ENCODE measurements at places on chromosomes 13 and 19.

DNA sequence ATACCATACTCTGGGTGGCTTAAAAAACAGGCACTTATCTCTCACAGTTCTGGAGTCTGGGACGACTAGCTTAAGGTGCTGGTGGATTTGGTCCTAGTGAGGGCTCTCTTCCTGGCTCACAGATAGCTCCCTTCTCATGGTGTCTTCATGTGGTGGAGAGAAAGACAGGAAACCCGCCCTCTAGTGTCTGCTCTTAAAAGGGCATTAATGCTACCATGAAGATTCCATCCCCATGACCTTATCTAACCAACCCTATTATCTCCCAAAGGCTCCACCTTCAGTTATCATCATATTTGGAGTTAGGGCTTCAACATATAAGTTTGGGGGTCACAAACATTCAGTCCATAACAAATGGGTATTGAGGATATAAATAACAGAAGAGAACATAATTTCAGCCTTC, 139.4 kb downstream of the HS6ST3 start:
- peak; percentile 46 for DNase-seq

GRCh38 chr19:13154241-13154778, 4.1 kb downstream of the IER2 start:
- DNase-seq = peak; percentile 75

DNA sequence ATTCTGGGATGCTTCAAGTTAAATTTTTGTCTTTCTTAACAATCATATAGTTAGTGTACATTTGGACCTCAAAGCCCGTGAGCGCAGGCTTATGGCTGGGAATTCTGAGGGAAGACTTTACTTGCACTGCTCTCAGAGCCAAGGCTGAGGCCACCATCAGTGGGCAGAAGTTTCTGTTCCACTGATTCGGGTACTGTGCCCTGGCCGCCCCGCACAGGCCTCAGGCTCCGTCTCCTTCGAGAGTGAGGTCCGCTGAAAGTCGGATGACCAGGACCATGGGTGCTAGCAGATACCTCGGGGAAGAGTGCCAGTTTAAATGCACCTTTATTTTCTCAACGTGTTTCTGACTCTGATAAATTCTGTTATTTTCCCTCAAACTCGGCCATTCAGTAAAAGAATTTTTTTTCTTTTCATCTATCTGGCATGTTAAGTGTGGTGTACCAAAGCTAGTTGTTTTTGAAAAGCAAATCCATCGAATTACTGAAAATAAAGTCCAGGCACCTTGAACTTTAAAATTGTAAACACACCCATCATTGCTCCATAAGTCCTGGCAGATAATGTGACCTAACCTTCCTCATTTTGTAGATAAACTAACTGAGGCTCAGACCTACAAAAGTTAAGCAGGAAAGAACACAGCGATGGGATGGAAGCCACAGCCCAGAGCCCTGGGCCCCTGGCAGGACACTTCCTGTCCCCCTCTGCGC, 126.7 kb downstream of the SOX1 start:
- DNase-seq = no peak

GRCh38 chr13:32993145-32993544, 23.1 kb upstream of the KL start:
- no peak for DNase-seq

DNA sequence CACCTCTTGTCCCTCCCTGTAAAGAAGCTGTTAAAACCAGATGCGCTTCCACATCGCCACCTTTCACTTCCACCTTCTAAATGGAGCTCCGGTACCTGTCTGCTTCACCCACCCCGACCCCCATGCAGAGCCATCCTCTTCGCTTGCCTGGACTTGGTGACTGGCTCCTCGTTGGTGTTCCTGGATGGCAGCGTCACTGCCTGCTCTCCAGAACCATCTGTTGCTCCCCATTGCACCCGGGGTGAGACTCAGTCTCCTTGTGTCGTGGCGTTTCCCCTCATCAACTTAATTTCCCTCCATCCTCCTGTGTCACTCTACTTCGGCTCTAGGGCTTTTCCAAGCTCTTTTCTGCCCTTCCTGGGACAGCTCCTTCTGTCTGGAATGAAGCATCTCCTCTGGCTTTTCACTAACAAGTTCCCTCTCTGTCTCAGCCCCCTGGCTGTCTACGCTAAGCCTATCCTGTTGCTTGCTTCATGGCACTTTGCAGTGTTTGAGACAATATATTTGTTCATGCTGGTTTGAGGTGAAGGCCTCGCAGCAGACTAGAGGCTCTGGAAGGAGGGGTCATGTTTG, 10.3 kb downstream of the CEBPG start:
- no peak for DNase-seq

- no peak for DNase-seq
Observed at GRCh38 chr19:35294859-35295791, 3.2 kb downstream of the MAG start.

- DNase-seq = no peak
Observed at GRCh38 chr13:75796825-75797224, 160.7 kb downstream of the LMO7 start.

- no peak for DNase-seq
Observed at GRCh38 chr13:113930671-113931637, 42.9 kb downstream of the C13orf46 start.

DNA sequence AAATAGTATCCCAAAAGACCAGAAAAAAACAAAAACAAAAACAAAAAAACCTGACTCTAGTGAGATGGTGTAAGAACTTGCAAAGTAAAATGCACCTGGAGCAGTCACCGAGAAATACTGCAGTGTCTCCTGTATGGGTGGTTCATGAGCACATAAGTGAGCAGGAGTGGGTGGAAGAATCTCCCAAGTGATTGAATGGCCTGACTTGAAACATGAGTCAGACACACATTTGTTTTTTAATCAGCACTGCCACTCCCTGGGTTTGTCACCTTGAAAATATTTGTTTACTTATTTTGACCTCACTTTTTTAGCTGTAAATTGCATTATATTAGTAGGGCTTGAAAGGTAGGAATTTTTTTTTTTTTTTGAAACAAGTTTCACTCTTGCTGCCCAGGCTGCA, 2.0 kb downstream of the ZNF431 start:
- DNase-seq = no peak

GRCh38 chr13:100523411-100523810, 65.2 kb downstream of the GGACT start:
- no peak for DNase-seq

Measured in hematopoietic multipotent progenitor cell treated with erythropoietin and hydrocortisone succinate and interleukin-3 and kit ligand, for 8 days (in vitro differentiated cells).